CD8-positive, alpha-beta memory T cell (primary cell): ENCODE measurements at places on chromosomes 4 and X. TPM values are rescaled to one million over a fixed set of nuclear protein-coding genes. Genes with fewer than 3 reads are reported as not detected.

FSTL5 gene
- not detected for total RNA-seq

MAGEA3 gene
- not detected for total RNA-seq

BMPR1B gene
- total RNA-seq = not detected

CXCL10 gene
- total RNA-seq = 1.6 TPM

ADH1C gene
- total RNA-seq = not detected

RHOXF2 gene
- not detected for total RNA-seq

GRCh38 chr4:80812145-80812544, 218.4 kb upstream of the BMP3 start:
- no peaks in the 10 kb centered on the region for H3K36me3 ChIP-seq
- no peaks in the 10 kb centered on the region for H3K27me3 ChIP-seq
- H3K4me1 ChIP-seq = no peaks in the 10 kb centered on the region

- DNase-seq = no peak
- H3K27me3 ChIP-seq = peaks cover 4% of the 10 kb centered on the region
- H3K27ac ChIP-seq = no peak overlapping the region
- no peaks in the 10 kb centered on the region for H3K4me1 ChIP-seq
- H3K36me3 ChIP-seq = no peaks in the 10 kb centered on the region
Observed at GRCh38 chr4:3498901-3499510, 33.2 kb downstream of the LRPAP1 start.

DNA sequence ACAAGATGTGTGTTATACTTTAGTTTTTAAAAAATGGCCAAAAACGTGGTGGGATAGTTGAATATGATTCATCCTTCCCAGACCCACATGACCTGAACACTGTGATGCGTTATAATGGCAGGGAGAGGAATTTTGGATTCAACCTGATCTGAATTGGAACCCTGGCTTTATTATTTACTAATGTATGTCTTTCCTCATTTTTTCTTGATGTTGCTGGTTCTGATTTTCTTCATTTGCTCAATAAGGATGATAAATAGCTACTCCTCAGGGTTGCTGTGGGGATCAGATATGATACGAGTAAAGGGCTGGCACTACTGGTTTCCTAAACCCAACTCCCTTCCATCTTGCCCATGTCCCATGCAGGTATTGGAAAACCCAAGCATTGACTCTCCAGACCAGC, 24.2 kb upstream of the ACSL1 start:
- no peak for DNase-seq
- no peak overlapping the region for H3K27ac ChIP-seq
- H3K4me1 ChIP-seq = no peaks in the 10 kb centered on the region
- no peak overlapping the region for H3K4me3 ChIP-seq
- no peaks in the 10 kb centered on the region for H3K36me3 ChIP-seq

- peaks cover 5% of the 10 kb centered on the region for H3K4me1 ChIP-seq
- H3K27ac ChIP-seq = no peak overlapping the region
- no peak for DNase-seq
- H3K4me3 ChIP-seq = no peak overlapping the region
Observed at GRCh38 chrX:129650821-129651510, 3.8 kb downstream of the APLN start.

DNA sequence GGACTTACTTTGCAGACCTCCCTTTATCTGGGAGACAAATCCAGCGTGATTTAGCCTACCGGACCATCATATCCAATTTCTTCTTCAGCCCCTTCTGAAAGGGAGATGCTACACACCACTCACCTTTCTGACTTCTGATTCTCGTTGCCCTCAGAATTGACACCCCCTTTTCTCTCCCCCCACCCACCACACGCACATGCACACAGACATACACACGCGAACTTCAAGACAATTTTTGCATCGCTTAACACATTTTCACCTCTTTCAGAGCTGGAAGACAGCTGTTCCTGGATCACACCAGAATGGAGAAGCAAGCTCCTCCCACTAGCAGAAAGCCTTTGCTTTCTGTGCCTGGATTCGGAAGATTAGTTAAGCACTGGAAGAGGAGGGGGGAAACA, 1.0 kb upstream of the SNCA start:
- H3K27me3 ChIP-seq = peaks cover 23% of the 10 kb centered on the region
- H3K4me1 ChIP-seq = peaks cover 7% of the 10 kb centered on the region
- no peak overlapping the region for H3K27ac ChIP-seq
- DNase-seq = no peak
- H3K36me3 ChIP-seq = no peaks in the 10 kb centered on the region
- H3K4me3 ChIP-seq = no peak overlapping the region

DNA sequence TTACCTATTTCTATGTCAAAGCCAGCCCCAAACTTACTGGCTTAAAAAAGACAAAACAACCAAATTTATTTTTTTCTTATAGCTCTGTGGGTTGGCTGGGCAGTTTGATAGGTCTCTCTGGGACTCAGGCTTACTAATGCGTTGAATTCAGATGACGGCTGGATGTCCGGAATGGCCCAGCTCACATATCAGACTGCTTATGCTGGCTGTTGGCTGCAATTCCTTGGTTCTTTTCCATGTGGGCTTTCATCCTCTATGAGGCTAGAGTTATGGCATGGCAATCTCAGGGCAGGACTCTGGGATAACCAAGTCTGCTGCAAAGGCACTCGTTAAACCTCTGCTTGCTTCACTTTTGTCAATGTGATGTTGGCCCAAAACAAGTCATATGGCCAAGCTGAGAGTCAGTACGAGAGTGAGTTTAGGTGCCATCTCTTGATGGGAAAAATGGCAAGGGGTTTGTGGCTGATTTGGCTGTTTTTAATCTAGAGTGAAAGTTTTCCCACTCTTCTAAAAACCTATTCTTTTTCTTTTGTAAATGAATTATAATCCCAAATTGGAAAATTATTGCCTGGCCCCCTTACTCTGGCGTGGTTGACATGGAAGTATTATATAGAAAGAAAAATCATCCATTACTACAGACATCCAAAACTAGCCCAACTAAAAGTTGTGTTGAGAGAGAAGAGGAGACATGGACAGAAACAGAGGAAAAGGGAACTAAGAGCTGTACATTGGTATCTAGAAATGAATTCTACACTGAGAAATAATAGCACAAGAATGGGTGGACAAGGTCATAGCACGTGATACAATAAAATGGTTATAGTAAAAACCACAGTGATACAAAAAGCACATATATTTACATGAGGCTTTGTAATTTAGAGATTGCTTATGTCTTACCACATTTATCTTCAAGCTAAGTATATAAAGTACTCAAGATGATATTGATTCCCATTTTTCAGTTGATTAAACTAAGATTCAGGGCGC, 6.6 kb downstream of the PRIMPOL start:
- H3K27ac ChIP-seq = no peak overlapping the region
- peaks cover 3% of the 10 kb centered on the region for H3K4me1 ChIP-seq
- DNase-seq = no peak
- H3K36me3 ChIP-seq = no peaks in the 10 kb centered on the region
- no peak overlapping the region for H3K4me3 ChIP-seq

DNA sequence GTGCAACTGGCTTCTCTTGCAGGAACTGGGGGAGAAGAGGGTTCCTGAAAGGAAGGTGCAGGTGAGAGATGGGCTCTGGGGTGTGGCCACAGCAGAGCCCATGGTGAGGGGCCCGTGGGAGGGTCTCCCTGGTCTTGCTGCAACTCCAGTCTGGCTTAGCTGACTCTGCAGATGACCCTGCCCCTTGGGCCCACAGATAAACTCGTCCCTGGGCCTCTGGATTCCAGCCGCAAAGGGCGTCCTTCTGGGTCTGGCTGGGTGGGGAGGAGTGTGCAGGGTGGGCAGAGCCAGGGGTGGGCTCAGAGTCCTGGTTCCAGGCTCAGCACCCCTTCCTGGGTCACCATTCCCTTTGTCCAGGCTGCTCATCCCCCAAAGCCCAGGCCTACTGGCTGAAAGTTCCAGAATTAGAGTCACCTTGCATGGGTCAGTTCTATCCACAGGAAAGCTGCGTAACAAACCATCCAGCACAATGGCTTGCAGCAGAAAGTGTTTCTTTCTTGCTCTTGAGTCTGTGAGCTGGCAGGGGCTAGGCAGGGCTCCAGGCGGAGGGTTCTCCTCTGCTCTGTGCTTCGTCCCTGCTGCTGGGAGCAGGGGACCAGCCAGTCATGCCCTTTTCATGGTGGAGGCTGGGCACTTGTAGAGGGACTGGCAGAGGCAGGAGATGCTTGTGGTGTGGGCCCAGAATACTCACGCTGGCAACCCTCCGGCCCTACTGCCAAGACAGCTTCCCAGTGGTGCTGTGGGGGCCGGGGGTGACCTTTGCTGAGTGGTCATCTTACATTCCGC, 43.5 kb upstream of the ADRA2C start:
- no peak overlapping the region for H3K4me3 ChIP-seq
- H3K27ac ChIP-seq = no peak overlapping the region
- no peak for DNase-seq
- H3K36me3 ChIP-seq = no peaks in the 10 kb centered on the region
- no peaks in the 10 kb centered on the region for H3K27me3 ChIP-seq
- no peaks in the 10 kb centered on the region for H3K4me1 ChIP-seq

- no peak overlapping the region for H3K27ac ChIP-seq
- H3K27me3 ChIP-seq = no peaks in the 10 kb centered on the region
- H3K4me3 ChIP-seq = no peak overlapping the region
- H3K4me1 ChIP-seq = no peaks in the 10 kb centered on the region
- DNase-seq = no peak
- H3K36me3 ChIP-seq = no peaks in the 10 kb centered on the region
Observed at GRCh38 chr4:120277391-120277790, 210.7 kb upstream of the MAD2L1 start.

- H3K4me1 ChIP-seq = peaks cover 20% of the 10 kb centered on the region
- no peak overlapping the region for H3K4me3 ChIP-seq
- H3K27me3 ChIP-seq = no peaks in the 10 kb centered on the region
- no peak overlapping the region for H3K27ac ChIP-seq
Observed at GRCh38 chr4:36278789-36279188, 2.6 kb upstream of the DTHD1 start.

DNA sequence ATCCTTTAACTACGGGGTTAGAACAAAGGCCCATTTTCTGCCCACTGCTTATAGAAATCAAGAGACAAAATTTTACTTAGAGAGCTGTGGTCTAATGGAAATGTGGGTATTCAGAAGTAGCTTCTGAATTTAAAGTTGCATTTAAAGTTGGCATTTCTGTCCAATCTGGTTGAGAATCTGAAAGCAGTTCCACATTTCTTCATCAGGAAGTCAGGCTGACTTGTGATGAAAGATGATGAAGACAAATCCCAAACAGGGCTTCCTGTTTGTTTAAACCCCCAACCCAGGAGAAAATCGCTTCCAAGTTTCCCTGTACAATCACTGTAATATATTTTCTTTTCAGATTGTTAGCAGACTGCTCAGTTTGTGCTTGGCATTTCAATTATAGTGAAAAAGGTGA, 345.3 kb downstream of the SPRY1 start:
- H3K27ac ChIP-seq = no peak overlapping the region
- no peak overlapping the region for H3K4me3 ChIP-seq
- no peak for DNase-seq

DNA sequence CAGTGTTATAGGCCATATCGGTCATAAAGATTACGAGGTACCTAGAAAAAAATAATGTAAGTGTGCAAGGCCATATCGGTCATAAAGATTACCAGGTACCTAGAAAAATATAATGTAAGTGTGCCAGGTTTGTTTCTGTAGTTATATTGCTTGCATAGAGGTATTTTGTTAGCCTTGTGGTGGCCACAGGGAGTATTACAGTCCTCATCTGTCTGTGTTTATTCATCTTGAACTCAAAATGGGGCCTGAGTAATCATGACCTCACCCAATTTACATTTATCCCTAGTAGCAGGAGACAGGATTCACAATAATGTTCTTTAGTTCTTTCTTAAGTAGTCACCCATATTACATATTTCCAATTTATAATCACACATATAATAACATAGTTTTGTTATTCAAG, 459.7 kb downstream of the MID1IP1 start:
- no peak overlapping the region for H3K4me3 ChIP-seq
- no peaks in the 10 kb centered on the region for H3K36me3 ChIP-seq
- H3K27ac ChIP-seq = no peak overlapping the region
- H3K27me3 ChIP-seq = no peaks in the 10 kb centered on the region

DNA sequence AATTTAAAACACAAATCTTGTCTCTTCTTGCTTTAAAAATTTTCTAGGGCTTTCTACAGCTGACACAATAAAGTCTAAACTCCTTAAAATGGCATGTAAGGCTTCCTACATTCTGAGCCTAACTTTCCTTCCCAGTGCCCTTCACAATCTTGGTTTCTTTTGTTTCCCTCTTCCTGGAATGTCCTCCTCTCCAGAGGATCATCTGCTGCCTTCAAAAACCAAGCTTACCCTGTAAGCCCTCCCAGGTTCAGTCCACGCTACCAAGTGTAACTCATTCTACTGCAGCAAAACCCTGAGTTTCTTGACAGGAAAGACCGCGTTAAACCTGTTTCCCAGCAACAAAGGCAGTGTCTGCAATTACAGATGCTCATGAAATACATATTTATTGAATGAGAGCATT, 91.3 kb downstream of the SHISA3 start:
- DNase-seq = no peak
- H3K36me3 ChIP-seq = no peaks in the 10 kb centered on the region
- H3K27ac ChIP-seq = no peak overlapping the region
- H3K27me3 ChIP-seq = no peaks in the 10 kb centered on the region
- H3K4me3 ChIP-seq = no peak overlapping the region

GRCh38 chr4:144316869-144317268, 176.4 kb upstream of the GYPA start:
- H3K27ac ChIP-seq = no peak overlapping the region

GRCh38 chr4:72568959-72569718, at the start of gene ADAMTS3:
TSS of gene ADAMTS3 (minus strand) at chr4:72569221. CDS start at chr4:72568762, 459 bp downstream.
- no peaks in the 10 kb centered on the region for H3K36me3 ChIP-seq
- DNase-seq = no peak
- H3K4me3 ChIP-seq = no peak within 1 kb of the TSS
- no peaks in the 10 kb centered on the region for H3K27me3 ChIP-seq
- no peaks in the 10 kb centered on the region for H3K4me1 ChIP-seq

DNA sequence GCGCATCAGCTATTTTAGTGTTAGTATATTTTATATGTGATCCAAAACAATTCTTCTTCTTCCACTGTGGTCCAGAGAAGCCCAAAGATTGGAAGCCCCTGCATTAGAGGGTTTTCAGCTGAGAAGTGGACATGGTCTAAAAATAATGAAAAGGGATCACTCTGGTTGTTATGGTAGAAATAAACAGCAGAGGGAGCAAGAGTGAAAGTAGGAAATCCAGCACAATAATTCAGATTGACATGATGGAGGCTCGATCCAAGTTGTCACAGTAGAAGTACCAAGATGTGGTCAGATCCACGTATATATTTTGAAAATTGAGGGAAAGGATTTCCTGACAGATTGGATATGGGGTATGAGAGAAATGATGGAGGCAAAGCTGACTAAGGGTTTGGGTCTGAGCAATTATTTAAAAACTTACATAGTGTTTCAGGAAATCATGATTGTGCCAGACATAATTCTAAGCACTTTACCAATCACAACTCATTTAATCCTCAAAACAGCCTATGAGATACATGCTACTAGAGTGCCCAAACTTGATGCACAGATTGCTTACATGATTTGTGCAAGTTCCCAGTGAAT, 17.0 kb upstream of the TMEM144 start:
- DNase-seq = no peak
- no peak overlapping the region for H3K27ac ChIP-seq
- no peak overlapping the region for H3K4me3 ChIP-seq
- H3K4me1 ChIP-seq = no peaks in the 10 kb centered on the region
- no peaks in the 10 kb centered on the region for H3K36me3 ChIP-seq
- no peaks in the 10 kb centered on the region for H3K27me3 ChIP-seq
